ENCODE measurements at places on chromosomes 13 and 19. TPM values are rescaled to one million over a fixed set of nuclear protein-coding genes. Genes with fewer than 3 reads are reported as not detected.

The ZNF600 gene
- total RNA-seq = 0.74 TPM

The KIR3DL2 gene
- total RNA-seq = not detected

The JSRP1 gene
- not detected for total RNA-seq

The ZNF28 gene
- total RNA-seq = 27.0 TPM

The BCL2L12 gene
- total RNA-seq = 0.25 TPM

The GDF15 gene
- total RNA-seq = 0.74 TPM

The TDRD12 gene
- 1.2 TPM for total RNA-seq

The ZNF491 gene
- total RNA-seq = 9.3 TPM

The WDR87 gene
- total RNA-seq = not detected

The KIR2DL1 gene
- total RNA-seq = not detected

The ZNF584 gene
- 14.3 TPM for total RNA-seq

The FUT1 gene
- total RNA-seq = 0.49 TPM

The RYR1 gene
- 2.2 TPM for total RNA-seq

The DENND1C gene
- 0.25 TPM for total RNA-seq

The LILRA6 gene
- total RNA-seq = under 0.01 TPM

The CPB2 gene
- not detected for total RNA-seq

The CDX2 gene
- total RNA-seq = not detected

The C19orf73 gene
- 0.25 TPM for total RNA-seq

The AP1M2 gene
- total RNA-seq = not detected

The GAS6 gene
- total RNA-seq = 21.1 TPM

The ZNF296 gene
- total RNA-seq = under 0.01 TPM

The PLPPR3 gene
- 72.0 TPM for total RNA-seq

The OR7D2 gene
- under 0.01 TPM for total RNA-seq

The FAM216B gene
- 0.74 TPM for total RNA-seq

The IL12RB1 gene
- not detected for total RNA-seq

The C19orf12 gene
- total RNA-seq = 35.9 TPM

The PGLYRP2 gene
- total RNA-seq = not detected

The RFPL4A gene
- not detected for total RNA-seq

The TMEM238 gene
- not detected for total RNA-seq

The ZNF773 gene
- 17.0 TPM for total RNA-seq

The BRSK1 gene
- total RNA-seq = 81.4 TPM

The ZNF540 gene
- total RNA-seq = 16.2 TPM

The COX7A1 gene
- 1.5 TPM for total RNA-seq

The ZNF583 gene
- total RNA-seq = 25.1 TPM

The OR7A10 gene
- total RNA-seq = not detected

The S1PR4 gene
- not detected for total RNA-seq

The MAN2B1 gene
- 11.8 TPM for total RNA-seq

The TMC4 gene
- 0.49 TPM for total RNA-seq

The PPP1R13L gene
- total RNA-seq = 0.49 TPM

The CCL25 gene
- total RNA-seq = 0.25 TPM

The CHAMP1 gene
- 12.5 TPM for total RNA-seq

The LILRA1 gene
- 0.25 TPM for total RNA-seq

The SH2D3A gene
- total RNA-seq = under 0.01 TPM

The ATP7B gene
- 7.6 TPM for total RNA-seq

The EBPL gene
- total RNA-seq = 45.7 TPM

The CLEC17A gene
- not detected for total RNA-seq

The CGB3 gene
- total RNA-seq = not detected

Measured in temporal lobe (tissue), 4 donors.